ENCODE measurements at places on chromosomes 3 and 15. TPM values are rescaled to one million over a fixed set of nuclear protein-coding genes. Genes with fewer than 3 reads are reported as not detected.

ZBBX gene
- total RNA-seq = not detected

HTR3E gene
- total RNA-seq = not detected

DNA sequence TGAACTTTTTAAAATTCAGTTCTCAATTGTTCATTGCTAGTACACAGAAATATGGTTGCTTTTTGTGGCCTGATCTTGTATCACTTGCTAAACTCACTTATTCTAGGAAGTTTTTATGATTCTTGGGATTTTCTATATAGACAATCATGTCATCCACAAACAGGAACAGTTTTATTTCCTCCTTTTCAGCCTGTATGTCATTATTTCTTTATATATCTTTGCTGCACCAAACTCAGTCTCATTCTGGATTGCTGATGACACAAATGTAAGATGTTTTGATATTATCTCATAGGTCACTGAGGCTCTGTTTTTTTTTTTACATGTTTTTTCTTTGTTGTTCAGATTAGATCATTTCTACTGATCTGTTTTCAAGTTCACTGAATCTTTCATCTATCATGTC lies 71.7 kb downstream of the TTBK2 start:
- H3K36me3 ChIP-seq = peaks cover 8% of the 10 kb centered on the region
- H3K4me1 ChIP-seq = no peaks in the 10 kb centered on the region

DNA sequence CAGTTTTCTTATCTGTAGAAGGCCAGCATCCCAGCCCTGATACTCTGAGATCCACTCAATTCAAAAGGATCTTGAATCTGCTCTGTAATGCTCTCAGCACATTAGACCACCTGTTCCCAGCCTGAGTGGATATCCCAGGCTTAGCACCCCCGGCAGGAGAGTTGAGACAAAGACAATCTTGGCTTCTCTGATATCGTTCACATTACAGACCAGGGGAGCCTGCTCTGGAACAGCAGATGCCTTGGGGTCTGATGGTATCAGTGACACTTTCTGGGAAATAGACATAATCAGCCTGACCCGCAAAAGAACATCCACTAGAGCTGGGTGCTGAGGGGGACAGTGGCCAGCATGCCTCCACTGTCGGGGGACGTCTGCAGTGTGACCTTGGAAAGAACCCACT lies 70.6 kb downstream of the BDH1 start:
- H3K27ac ChIP-seq = no peak overlapping the region
- no peak overlapping the region for H3K4me3 ChIP-seq
- H3K36me3 ChIP-seq = no peaks in the 10 kb centered on the region
- no peaks in the 10 kb centered on the region for H3K4me1 ChIP-seq
- no peaks in the 10 kb centered on the region for H3K27me3 ChIP-seq
- DNase-seq = no peak

DNA sequence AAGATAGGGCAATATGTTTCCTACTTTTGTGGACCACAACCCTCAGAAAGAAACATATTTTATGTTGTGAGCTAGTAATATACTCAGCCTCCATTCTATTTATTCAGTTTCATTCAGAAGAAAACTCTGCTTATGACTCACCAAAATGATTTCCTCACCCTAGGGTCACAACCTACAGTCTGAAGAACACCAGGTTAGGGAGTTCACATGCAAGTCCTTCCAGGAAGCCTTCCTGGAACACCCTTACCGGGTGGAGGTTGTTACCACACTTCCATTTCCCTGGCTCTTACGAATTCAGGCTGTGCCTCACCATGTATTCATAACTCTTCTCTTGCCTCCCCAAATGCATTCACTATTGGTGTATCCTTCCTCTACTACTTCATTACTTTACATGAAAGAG lies 228.0 kb upstream of the ADAMTS9 start:
- H3K4me1 ChIP-seq = no peaks in the 10 kb centered on the region
- no peaks in the 10 kb centered on the region for H3K27me3 ChIP-seq

DNAH1 gene
- total RNA-seq = 8.6 TPM

DNA sequence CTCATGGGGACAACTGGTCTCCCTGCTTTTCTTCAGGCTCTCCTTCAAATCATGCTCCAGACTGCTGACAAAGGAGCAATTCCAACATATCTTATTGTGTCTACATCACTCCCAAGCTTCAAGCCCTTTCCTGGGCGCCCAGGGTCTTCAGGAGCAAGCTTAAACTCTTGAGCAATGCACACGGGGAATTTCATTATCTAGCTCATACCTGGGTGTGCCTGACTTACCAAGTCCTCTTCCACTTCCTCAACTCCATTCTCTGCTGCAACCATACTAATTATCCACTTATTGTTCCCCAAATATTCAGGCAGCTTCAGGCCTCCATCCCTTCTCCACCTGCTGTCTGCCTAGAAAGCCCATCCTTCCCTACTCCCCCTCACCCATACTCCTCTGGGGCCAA lies 50.6 kb downstream of the B3GNT5 start:
- no peaks in the 10 kb centered on the region for H3K27me3 ChIP-seq
- no peak for DNase-seq
- no peak overlapping the region for H3K4me3 ChIP-seq
- no peaks in the 10 kb centered on the region for H3K4me1 ChIP-seq

GRCh38 chr3:108862865-108863798 lies 40.5 kb downstream of the TRAT1 start:
- H3K27ac ChIP-seq = no peak overlapping the region
- no peaks in the 10 kb centered on the region for H3K4me1 ChIP-seq
- H3K4me3 ChIP-seq = no peak overlapping the region
- H3K27me3 ChIP-seq = no peaks in the 10 kb centered on the region

GRCh38 chr3:186789554-186790260 lies 6.3 kb downstream of the EIF4A2 start:
- H3K27me3 ChIP-seq = no peaks in the 10 kb centered on the region
- peaks cover 28% of the 10 kb centered on the region for H3K36me3 ChIP-seq
- no peak overlapping the region for H3K27ac ChIP-seq
- no peak overlapping the region for H3K4me3 ChIP-seq
- DNase-seq = no peak
- peaks cover 44% of the 10 kb centered on the region for H3K4me1 ChIP-seq

- H3K4me1 ChIP-seq = peaks cover 5% of the 10 kb centered on the region
- H3K36me3 ChIP-seq = no peaks in the 10 kb centered on the region
- no peak for DNase-seq
- H3K27me3 ChIP-seq = no peaks in the 10 kb centered on the region
- no peak overlapping the region for H3K4me3 ChIP-seq
Observed at GRCh38 chr3:190192739-190193138, 72.0 kb upstream of the P3H2 start.

ZIC1 gene
- total RNA-seq = not detected

GRCh38 chr3:19901337-19901736 lies 32.7 kb downstream of the EFHB start:
- H3K4me3 ChIP-seq = no peak overlapping the region
- no peak overlapping the region for H3K27ac ChIP-seq
- H3K4me1 ChIP-seq = no peaks in the 10 kb centered on the region
- H3K27me3 ChIP-seq = no peaks in the 10 kb centered on the region
- no peaks in the 10 kb centered on the region for H3K36me3 ChIP-seq
- DNase-seq = no peak

KIF15 gene
- 1.1 TPM for total RNA-seq

DNA sequence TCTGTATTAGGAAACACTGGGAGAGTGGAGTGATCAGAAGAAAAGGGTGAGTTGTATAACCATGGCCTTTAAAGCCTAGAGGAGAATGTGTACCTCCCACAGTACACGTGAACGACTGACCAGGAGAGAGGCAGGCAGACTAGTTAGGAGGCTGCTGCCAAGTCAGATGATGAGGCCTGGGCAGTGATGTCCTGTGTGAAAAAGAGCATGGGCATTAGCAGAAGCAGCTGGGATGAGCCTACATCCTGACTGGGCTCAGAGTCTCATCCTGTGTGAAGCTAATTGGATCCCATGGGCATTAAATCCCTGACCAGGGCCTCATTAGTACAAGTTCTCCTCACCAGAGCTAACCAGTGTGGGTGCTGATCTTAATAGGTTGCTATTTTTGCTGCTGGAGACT lies 89.1 kb upstream of the SLC2A2 start:
- no peak for DNase-seq
- no peak overlapping the region for H3K4me3 ChIP-seq
- no peak overlapping the region for H3K27ac ChIP-seq
- no peaks in the 10 kb centered on the region for H3K27me3 ChIP-seq
- no peaks in the 10 kb centered on the region for H3K36me3 ChIP-seq

- DNase-seq = no peak
- no peak overlapping the region for H3K4me3 ChIP-seq
- no peaks in the 10 kb centered on the region for H3K36me3 ChIP-seq
- H3K4me1 ChIP-seq = no peaks in the 10 kb centered on the region
- no peak overlapping the region for H3K27ac ChIP-seq
- no peaks in the 10 kb centered on the region for H3K27me3 ChIP-seq
Observed at GRCh38 chr3:59094446-59094845, 44.6 kb upstream of the CFAP20DC start.

- H3K4me3 ChIP-seq = no peak overlapping the region
- H3K27me3 ChIP-seq = no peaks in the 10 kb centered on the region
- no peak overlapping the region for H3K27ac ChIP-seq
Observed at GRCh38 chr3:110378481-110378880, 693.1 kb upstream of the NECTIN3 start.

DNA sequence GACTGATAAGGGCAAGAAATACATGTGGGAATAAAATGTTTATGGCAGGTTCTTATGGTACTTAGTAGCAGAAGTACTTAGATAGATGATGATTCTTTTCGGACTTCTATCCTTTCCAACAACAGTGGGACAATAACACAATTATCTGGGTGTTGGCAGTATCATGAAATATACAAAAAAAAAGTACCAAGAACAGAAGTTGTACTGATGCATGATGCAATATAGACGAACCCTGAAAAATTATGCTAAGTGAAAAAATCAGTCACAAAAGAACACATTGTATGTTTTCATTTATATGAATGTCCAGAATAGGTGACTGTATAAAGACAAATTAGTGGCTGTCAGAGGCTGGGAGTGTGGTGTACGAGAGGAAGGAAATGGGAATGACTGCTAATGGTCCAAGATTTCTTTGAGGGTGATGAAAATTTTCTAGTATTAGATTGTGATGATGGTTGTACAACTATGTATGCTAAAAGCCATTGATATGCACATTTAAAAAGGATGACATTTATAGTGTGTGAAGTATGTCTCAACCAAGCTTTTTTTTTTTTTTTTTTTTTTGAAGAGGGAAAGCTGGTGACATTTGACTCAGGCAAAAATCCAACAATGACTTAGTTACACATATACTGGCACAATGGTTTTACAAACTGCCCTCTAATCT lies 20.0 kb downstream of the PDE12 start:
- peaks cover 86% of the 10 kb centered on the region for H3K36me3 ChIP-seq
- H3K4me3 ChIP-seq = no peak overlapping the region
- no peak for DNase-seq
- H3K4me1 ChIP-seq = peaks cover 13% of the 10 kb centered on the region
- H3K27ac ChIP-seq = no peak overlapping the region

DNA sequence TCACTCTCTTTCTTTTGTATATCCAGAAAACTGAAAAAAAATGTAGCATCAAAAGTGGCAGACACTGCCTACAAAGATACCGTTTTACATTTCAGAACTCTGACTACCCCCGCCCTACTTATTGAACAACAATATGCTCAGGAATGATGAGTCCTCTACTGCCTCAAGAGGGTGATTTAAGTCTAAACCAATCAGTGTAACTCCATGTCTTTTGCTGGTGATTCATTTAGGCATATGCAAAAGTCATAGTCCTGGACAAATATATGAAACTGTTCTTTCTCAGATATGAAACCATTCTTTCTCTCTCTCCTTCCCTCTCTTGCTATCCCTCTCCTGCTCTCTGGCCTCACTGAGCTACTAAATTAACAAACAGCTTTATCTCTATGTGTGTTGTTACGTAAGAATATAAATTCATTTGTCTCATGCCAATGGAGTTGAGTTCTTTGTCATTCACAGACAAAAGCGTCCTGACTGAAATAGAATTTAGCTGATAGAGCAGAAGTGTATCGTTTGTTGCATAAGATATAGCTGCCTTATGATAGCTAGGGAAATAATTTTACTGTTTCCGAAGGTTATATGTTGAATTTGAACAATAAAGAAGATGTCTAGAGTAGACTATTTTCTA lies 133.7 kb upstream of the OSTN start:
- no peak overlapping the region for H3K4me3 ChIP-seq
- H3K4me1 ChIP-seq = no peaks in the 10 kb centered on the region
- no peaks in the 10 kb centered on the region for H3K36me3 ChIP-seq
- no peak for DNase-seq

DNA sequence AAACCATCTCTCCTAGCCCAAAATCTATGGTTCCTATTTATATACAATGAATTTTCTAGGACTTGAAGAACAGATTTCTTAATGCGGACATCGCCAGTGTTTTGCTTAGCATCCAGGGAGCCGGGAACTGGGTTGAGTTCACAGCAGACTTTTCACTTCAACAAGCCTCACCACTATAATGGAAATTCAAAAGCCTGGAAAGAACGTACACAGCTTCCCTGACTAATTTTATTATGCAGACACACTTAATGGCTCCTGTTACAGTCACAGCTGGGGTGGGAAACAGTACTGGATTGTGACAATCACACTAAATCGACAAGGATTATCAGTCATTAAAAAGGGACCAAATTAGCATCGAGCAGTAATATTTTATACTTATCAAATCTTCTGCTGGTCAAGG lies 129.2 kb upstream of the BNIP2 start:
- no peaks in the 10 kb centered on the region for H3K4me1 ChIP-seq
- H3K27ac ChIP-seq = no peak overlapping the region
- H3K4me3 ChIP-seq = no peak overlapping the region

DNA sequence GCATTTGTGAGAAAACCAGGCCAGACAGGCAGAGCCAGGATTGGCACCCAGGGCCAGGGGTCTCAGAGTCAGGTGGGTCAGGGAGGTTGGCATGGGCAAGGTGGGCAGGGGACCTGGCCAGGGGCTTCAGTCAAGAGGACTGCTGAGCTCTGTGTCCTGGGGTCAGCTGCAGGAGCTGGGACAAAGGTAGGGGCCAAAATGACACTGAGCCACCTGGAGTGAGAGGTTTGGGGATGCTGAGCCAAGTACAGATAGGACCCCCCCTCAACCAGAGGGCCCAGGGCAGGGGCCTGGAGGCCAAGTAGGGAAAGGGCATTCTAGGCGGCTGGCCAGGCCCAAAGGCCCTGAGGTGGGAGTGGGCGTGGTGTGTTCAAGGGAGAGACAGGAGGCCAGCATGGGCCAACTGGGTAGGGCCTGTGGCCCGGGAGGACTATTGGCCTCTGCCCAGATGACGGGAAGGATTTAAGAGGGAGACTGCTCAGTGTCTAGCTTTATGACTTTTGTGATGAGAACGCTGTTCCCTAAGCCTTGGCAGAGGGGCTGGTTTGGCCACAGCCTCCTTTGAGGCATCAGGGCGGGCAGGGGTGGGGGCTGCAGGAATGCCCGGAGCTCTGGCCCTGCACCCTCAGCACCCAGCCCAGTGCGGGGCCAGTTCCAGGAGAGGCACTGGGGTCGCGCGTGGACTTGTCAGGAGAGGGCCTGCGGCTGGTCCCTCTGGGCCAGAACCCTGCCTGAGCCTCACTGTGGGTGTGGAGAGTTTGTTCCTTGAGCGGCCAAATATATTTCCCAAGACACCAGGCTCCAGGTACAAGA lies 3.1 kb downstream of the CFAP100 start:
- DNase-seq = peak; percentile 78
- H3K27me3 ChIP-seq = peaks cover 9% of the 10 kb centered on the region
- no peaks in the 10 kb centered on the region for H3K36me3 ChIP-seq
- no peak overlapping the region for H3K4me3 ChIP-seq

ISLR gene
- total RNA-seq = 71.4 TPM

GRCh38 chr3:124044956-124045355 lies 53.0 kb upstream of the ROPN1 start:
- H3K27ac ChIP-seq = no peak overlapping the region
- no peaks in the 10 kb centered on the region for H3K36me3 ChIP-seq
- DNase-seq = no peak
- H3K27me3 ChIP-seq = no peaks in the 10 kb centered on the region

CKMT1B gene
- not detected for total RNA-seq

LARP6 gene
- total RNA-seq = 26.6 TPM

NPAP1 gene
- total RNA-seq = 0.28 TPM

Measured in sigmoid colon (tissue), 7 donors.